ENCODE measurements at places on chromosomes 6 and 20. TPM values are rescaled to one million over a fixed set of nuclear protein-coding genes. Genes with fewer than 3 reads are reported as not detected.

Gene BCAS4
- 11.3 TPM for total RNA-seq

- H3K27me3 ChIP-seq = no peaks in the 10 kb centered on the region
- H3K27ac ChIP-seq = peak overlapping the region; percentile 89
- peak overlapping the region; percentile 24 for H3K4me3 ChIP-seq
- H3K36me3 ChIP-seq = peaks cover 49% of the 10 kb centered on the region
Measured at GRCh38 chr6:129497481-129498441, 212.2 kb downstream of the ARHGAP18 start.

DNA sequence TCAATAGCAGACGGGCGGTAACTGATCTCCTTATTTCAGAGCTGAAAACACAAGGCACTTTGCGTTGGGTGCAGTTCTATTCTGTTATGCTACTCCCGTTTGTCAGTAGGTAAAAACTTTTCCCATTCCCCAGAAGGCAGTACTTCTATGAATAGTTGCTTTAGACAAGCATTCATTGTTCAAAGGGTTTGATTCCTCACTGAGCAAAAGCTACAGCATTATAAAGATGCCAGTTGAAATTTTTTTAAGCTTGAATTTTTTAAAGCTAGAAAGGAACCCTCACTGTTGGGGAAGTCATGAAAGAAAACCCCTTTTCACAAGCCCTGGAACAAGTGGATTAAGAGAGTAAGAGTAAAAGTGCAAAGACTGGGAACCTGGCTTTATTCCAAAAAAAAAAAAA is 42.3 kb downstream of the FUT9 start:
- peaks cover 3% of the 10 kb centered on the region for H3K36me3 ChIP-seq
- peaks cover 6% of the 10 kb centered on the region for H3K4me1 ChIP-seq
- no peak overlapping the region for H3K4me3 ChIP-seq
- H3K27me3 ChIP-seq = no peaks in the 10 kb centered on the region
- no peak for DNase-seq

DNA sequence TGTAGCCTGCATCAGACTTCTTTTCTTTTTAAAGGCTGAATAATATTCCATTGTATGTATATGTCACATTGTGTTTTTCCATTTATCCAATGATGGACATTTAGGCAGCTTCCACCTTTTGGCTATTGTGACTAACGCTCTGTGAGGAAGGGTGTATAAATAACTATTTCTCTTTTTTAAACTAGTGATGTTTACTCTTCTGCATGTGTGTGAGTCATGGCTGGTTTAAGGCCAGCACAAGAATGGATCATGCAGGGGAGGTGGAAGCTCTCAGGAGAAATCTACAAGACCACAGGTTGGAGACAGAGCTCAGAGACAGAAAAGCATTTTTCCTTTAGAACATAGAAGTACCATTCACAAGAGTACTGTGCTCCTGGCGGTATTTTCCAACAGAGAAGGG is 307.2 kb downstream of the SOX4 start:
- no peaks in the 10 kb centered on the region for H3K27me3 ChIP-seq
- peak; percentile 34 for DNase-seq
- peaks cover 25% of the 10 kb centered on the region for H3K4me1 ChIP-seq

GRCh38 chr6:44042989-44043478 is 84.2 kb downstream of the MRPL14 start:
- peaks cover 25% of the 10 kb centered on the region for H3K4me1 ChIP-seq
- peak; percentile 67 for DNase-seq
- H3K4me3 ChIP-seq = no peak overlapping the region
- no peaks in the 10 kb centered on the region for H3K27me3 ChIP-seq
- H3K36me3 ChIP-seq = no peaks in the 10 kb centered on the region

Gene MATN4
- total RNA-seq = 0.17 TPM

GRCh38 chr6:43478008-43478372 is 620 bp downstream of the TJAP1 start:
- no peak for DNase-seq
- H3K36me3 ChIP-seq = peaks cover 28% of the 10 kb centered on the region
- peak overlapping the region; percentile 90 for H3K4me3 ChIP-seq
- H3K4me1 ChIP-seq = peaks cover 48% of the 10 kb centered on the region
- peak overlapping the region; percentile 82 for H3K27ac ChIP-seq

- H3K27me3 ChIP-seq = no peaks in the 10 kb centered on the region
- H3K27ac ChIP-seq = no peak overlapping the region
- peaks cover 32% of the 10 kb centered on the region for H3K4me1 ChIP-seq
- H3K4me3 ChIP-seq = no peak overlapping the region
Measured at GRCh38 chr6:134374491-134375219, 56.7 kb upstream of the SGK1 start.

- H3K4me3 ChIP-seq = no peak overlapping the region
- H3K36me3 ChIP-seq = peaks cover 9% of the 10 kb centered on the region
- peak; percentile 58 for DNase-seq
- no peaks in the 10 kb centered on the region for H3K27me3 ChIP-seq
- H3K27ac ChIP-seq = no peak overlapping the region
Measured at GRCh38 chr20:3221398-3222226, 12.3 kb downstream of the ITPA start.

GRCh38 chr6:124854338-124854922 is 107.8 kb upstream of the RNF217 start:
- no peak for DNase-seq
- H3K36me3 ChIP-seq = no peaks in the 10 kb centered on the region
- no peaks in the 10 kb centered on the region for H3K4me1 ChIP-seq
- no peak overlapping the region for H3K4me3 ChIP-seq
- no peaks in the 10 kb centered on the region for H3K27me3 ChIP-seq

Gene PSMF1
- 112 TPM for total RNA-seq

- H3K27ac ChIP-seq = no peak overlapping the region
- no peaks in the 10 kb centered on the region for H3K27me3 ChIP-seq
- no peak for DNase-seq
- peaks cover 40% of the 10 kb centered on the region for H3K4me1 ChIP-seq
- peaks cover 17% of the 10 kb centered on the region for H3K36me3 ChIP-seq
Measured at GRCh38 chr6:158070513-158070912, 88.8 kb downstream of the SYNJ2 start.

- DNase-seq = no peak
- H3K36me3 ChIP-seq = no peaks in the 10 kb centered on the region
- H3K27ac ChIP-seq = no peak overlapping the region
- no peaks in the 10 kb centered on the region for H3K4me1 ChIP-seq
Measured at GRCh38 chr20:40763646-40764295, 74.7 kb upstream of the MAFB start.

Gene SMIM26
- total RNA-seq = 20.9 TPM

DNA sequence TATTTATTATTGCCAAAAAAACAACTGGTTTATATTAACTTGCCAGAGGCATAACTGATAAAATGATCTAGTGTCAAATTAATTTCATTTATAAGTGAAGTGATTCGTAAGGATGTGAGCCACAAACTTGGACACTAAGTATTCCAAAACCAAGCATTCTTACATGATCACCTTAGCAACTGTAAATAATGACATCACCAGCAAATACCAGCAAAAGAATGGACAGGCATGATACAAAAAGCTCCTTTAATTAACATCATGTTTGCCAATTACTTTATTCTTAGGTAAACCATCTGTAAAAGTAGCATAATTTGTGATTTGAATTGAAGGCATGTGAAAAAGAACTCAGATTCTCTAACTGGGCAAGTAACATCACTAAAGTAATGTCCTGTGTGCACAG is 17.2 kb upstream of the FNDC1 start:
- no peak overlapping the region for H3K4me3 ChIP-seq
- H3K4me1 ChIP-seq = no peaks in the 10 kb centered on the region
- H3K36me3 ChIP-seq = no peaks in the 10 kb centered on the region
- peaks cover 55% of the 10 kb centered on the region for H3K27me3 ChIP-seq
- no peak for DNase-seq
- H3K27ac ChIP-seq = no peak overlapping the region

DNA sequence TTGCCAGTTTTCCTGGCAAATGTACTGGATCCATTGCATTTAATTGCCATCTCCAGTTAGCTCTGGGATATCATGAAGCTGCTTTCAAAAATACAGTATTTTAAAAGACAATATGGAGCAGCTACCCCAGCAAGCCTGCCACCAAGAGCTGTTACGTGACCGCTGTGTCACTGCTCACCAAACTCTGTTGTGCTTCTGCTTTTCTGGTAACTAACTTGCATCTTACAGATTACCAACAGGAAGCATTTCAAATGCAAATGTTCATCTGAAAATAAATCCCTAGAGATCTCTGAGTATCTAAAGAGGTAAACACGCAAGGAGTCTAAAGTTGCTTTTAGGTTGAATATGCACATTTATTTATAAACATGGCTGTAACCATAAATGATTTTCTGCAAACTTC is 1008.3 kb downstream of the KIF16B start:
- H3K36me3 ChIP-seq = no peaks in the 10 kb centered on the region
- H3K4me1 ChIP-seq = no peaks in the 10 kb centered on the region
- H3K27me3 ChIP-seq = no peaks in the 10 kb centered on the region
- H3K27ac ChIP-seq = no peak overlapping the region
- DNase-seq = no peak

GRCh38 chr6:163152701-163153100 is 261.8 kb upstream of the QKI start:
- H3K27me3 ChIP-seq = peaks cover 30% of the 10 kb centered on the region
- no peak overlapping the region for H3K4me3 ChIP-seq
- no peak for DNase-seq
- peaks cover 5% of the 10 kb centered on the region for H3K36me3 ChIP-seq
- H3K4me1 ChIP-seq = no peaks in the 10 kb centered on the region
- H3K27ac ChIP-seq = no peak overlapping the region

Gene ASIP
- total RNA-seq = not detected

Gene GGTLC1
- not detected for total RNA-seq

Gene FAM209B
- total RNA-seq = not detected

Gene CAGE1
- not detected for total RNA-seq

DNA sequence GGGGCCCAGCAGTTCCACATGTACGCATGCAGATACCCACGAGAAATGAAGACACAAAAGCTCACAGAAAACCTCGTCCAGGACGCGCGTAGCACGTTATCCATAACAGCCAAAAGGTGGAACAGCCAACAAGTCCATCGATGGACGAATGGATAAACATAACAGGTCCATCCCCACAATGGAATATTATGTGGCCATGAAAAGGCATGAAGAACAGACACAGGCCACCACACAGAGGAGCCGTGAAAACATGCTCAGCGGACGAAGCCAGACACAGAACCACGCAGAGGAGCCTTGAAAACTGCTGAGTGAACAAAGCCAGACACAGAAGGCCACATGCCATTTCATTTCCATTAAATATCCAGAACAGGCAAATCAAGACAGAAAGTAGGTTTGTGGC is 38.0 kb downstream of the SLC2A4RG start:
- no peaks in the 10 kb centered on the region for H3K36me3 ChIP-seq
- no peak for DNase-seq
- H3K27me3 ChIP-seq = peaks cover 12% of the 10 kb centered on the region
- H3K27ac ChIP-seq = no peak overlapping the region

DNA sequence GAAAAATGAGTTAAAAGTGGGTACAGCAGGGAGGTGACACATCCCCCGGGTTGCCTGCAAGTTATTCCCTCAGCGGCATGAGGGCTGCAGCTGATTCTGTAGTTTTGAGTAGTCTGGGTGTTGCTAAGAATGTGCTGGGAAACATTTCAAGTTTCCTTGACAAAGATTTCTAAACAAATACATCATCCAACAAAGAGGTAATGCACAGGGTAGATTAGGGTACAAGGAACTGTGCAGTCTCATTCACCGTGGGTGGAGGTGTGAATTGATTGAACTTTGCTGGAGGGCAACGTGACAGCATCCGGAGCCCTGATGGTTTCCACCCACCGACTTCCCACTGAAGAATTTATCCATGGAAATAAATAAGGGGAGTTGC is 21.8 kb downstream of the CASS4 start:
- H3K36me3 ChIP-seq = no peaks in the 10 kb centered on the region
- H3K27me3 ChIP-seq = no peaks in the 10 kb centered on the region
- H3K4me3 ChIP-seq = no peak overlapping the region
- DNase-seq = no peak

GRCh38 chr6:129661536-129662405 is 48.2 kb downstream of the ARHGAP18 start:
- DNase-seq = no peak
- no peaks in the 10 kb centered on the region for H3K27me3 ChIP-seq
- H3K36me3 ChIP-seq = peaks cover 16% of the 10 kb centered on the region
- H3K27ac ChIP-seq = peak overlapping the region; percentile 31
- H3K4me3 ChIP-seq = no peak overlapping the region

- H3K4me1 ChIP-seq = no peaks in the 10 kb centered on the region
- no peaks in the 10 kb centered on the region for H3K36me3 ChIP-seq
- DNase-seq = no peak
Measured at GRCh38 chr6:19599796-19600464, 237.2 kb upstream of the ID4 start.

DNA sequence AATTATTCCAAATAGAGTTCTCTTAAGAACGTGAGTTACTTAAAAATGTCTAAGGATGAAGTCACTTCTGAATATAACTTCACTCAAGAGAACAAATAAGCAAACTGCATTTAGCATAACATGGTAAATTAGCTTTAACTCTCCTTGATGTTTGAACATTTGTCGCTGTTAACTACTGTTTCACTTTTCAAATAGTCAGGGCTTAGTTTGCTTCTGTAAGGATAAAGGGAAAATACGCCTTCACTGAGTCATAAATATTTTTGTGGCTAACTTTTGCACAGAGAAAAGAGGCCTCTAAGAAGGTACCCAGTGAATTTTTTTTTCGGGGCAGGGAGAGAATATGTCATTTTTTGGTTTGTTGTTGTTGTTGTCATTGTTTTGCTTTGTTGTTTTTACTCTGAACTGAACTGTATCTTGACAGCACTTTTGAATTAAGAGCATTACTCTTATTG is 8.1 kb downstream of the PTPN1 start:
- H3K4me1 ChIP-seq = peaks cover 54% of the 10 kb centered on the region
- H3K4me3 ChIP-seq = no peak overlapping the region
- no peak for DNase-seq

DNA sequence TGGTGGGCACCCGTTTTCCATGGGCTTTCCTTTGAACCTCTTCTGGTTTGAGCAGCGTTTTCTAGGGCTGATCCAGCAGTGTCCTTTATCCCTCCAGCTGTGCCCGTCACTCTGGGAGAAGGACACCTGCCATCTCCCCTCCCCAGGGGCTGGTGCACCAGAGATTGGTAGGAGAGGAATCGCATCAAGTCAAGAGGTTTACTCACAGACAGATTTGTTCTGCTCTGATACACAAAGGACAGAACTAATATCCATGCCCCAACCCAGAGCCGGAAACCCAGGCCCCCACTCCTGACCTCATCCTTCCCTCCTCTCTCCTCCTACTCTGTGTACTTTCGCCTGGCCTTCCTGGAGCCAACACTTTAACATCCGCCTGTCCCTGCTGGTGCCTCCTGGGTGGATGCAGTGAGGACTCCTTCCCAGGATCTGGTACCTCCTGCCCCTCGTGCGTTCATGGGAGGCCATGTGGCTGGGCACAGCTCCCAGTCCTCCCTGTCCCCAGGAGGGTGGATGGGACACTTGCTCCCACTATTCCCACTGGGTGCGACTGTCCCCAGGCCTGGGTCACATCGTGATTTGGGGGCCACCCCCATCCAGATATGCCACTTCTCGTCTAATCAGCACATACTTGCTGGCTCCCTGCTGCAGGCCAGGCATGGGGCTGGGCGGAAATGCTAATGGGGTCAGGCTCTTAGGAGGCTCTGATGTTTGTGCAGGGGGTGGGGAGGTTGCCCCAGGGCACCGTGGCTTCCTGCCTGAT is 286.3 kb downstream of the CDH4 start:
- no peak for DNase-seq
- H3K4me1 ChIP-seq = no peaks in the 10 kb centered on the region
- H3K4me3 ChIP-seq = no peak overlapping the region
- no peaks in the 10 kb centered on the region for H3K36me3 ChIP-seq
- H3K27me3 ChIP-seq = peaks cover 39% of the 10 kb centered on the region

Gene RGL2
- total RNA-seq = 138 TPM

Gene SRMS
- total RNA-seq = not detected

GRCh38 chr6:164098857-164099267 is 684.3 kb downstream of the QKI start:
- H3K27me3 ChIP-seq = no peaks in the 10 kb centered on the region
- no peak for DNase-seq
- peaks cover 9% of the 10 kb centered on the region for H3K4me1 ChIP-seq
- no peaks in the 10 kb centered on the region for H3K36me3 ChIP-seq

Gene CST4
- total RNA-seq = not detected

Gene DNAAF9
- 7.4 TPM for total RNA-seq

Measured in Calu3 (cell line).